NCI-H1417 treated with DMSO at 0.1 percent for 48 hours (cell line): ENCODE measurements at places on chromosomes 11 and 22.

DNA sequence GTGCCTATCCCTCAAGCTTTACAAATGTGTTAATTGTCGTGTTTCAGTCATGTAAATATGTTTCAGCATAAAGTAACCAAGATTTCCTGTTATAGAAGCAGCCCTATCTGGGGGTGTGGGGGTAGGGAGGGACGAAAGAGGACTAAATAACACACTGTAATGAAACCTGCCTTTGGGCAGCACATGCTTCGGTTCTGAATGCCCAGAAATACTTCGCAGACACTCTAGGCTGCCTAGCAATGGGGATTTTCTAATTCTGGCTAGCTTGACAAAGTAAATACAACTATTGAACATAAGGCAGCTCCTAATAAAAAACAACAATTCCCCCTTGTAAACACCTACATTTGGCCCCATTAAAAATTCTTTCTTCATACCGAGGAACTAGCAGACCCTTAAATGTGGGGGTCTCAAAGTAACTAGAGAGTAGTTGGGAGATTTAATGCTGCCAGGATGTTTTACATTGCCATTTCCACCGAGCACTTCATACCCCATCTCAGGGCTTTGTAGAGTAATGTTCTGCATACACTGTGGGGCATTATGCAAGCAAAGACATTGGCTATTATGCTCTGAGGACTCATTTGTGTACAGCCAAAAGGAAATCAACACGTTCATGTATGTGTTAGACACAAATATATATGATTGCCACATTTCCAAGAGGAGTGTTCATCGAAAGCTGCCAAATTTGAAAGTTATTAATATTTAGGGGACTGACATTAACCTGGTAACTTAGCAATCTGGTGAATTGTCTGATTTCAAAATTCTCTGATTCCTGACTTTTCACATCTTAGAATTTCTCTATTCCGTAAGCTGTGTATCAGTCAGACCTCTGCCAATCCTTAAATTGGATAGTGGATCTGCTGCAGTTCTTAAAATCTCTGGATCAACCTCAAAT lies 42.1 kb downstream of the PAX6 start:
- no peak for DNase-seq

- no peak for DNase-seq
Measured at GRCh38 chr22:45960477-45961386, 16.2 kb downstream of the WNT7B start.

- DNase-seq = no peak
Measured at GRCh38 chr11:116333001-116333535, 439.7 kb downstream of the BUD13 start.

GRCh38 chr22:41841085-41841712 lies 8.3 kb downstream of the SREBF2 start:
- DNase-seq = no peak

DNA sequence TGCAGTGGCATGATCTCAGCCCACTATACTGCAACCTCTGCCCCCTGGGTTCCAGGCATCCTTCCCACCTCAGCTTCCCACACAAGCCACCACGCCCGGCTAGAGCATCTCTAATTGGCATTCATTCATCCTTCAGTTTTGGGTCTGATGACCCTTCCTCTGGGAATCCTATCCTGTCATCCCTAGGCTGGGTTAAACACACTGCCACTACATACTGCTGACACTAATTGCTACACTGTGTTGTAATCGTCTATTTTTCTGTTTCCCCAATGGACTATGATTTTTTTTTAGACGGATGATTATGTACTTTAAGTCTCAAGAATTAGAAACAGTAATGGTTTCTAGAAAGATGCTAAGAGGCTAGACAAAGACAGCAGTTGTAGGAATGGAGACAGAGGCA lies 62.8 kb downstream of the DEUP1 start:
- DNase-seq = no peak

DNA sequence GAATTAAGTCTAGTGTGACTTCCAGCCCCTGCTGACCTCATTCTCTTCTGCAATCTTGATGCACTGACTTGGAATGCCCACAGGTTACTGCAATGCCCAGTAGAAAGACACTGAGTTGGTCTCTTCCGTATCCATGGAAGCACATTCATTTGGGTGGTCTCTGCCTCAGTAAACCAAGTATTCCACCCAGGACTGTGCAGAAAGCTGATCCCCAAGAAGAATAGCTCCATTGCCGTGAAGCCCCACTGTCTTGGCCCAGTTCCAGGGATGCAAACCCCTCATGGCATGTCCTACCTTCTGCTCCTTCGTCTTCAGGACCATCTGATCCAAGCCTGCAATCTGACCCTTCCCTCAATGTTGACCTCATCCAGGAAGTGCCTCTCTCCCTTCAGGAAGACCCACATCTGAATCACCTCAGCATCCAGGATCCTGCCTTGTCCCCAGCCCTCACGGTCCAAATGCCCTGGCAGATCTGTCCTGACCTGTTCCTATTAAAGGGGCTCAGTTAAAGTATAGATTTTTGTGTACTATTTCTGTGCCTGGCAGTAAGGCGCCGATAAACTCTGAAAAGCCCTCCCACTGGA lies 425.8 kb downstream of the SOX6 start:
- no peak for DNase-seq

DNA sequence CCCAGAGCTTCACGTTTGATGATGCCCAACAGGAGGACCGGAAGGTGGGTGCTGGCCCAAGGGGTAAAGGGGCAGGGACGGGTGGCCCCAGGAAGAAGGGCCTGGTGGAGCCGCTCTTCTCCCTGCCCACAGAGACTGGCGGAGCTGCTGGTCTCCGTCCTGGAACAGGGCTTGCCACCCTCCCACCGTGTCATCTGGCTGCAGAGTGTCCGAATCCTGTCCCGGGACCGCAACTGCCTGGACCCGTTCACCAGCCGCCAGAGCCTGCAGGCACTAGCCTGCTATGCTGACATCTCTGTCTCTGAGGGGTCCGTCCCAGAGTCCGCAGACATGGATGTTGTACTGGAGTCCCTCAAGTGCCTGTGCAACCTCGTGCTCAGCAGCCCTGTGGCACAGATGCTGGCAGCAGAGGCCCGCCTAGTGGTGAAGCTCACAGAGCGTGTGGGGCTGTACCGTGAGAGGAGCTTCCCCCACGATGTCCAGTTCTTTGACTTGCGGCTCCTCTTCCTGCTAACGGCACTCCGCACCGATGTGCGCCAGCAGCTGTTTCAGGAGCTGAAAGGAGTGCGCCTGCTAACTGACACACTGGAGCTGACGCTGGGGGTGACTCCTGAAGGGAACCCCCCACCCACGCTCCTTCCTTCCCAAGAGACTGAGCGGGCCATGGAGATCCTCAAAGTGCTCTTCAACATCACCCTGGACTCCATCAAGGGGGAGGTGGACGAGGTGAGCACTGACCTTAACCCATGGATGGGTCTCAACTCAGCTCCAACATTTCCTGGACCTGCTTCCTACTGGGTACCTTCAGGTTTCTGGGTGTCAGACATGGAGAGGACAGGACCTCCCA lies 2.0 kb downstream of the RIC8A start:
- DNase-seq = no peak

GRCh38 chr22:19909350-19910179 lies 32.0 kb upstream of the COMT start:
- DNase-seq = no peak

GRCh38 chr11:96263238-96263763 lies 79.7 kb downstream of the MAML2 start:
- no peak for DNase-seq

- DNase-seq = no peak
Measured at GRCh38 chr22:27574002-27574366, 227.6 kb downstream of the MN1 start.

DNA sequence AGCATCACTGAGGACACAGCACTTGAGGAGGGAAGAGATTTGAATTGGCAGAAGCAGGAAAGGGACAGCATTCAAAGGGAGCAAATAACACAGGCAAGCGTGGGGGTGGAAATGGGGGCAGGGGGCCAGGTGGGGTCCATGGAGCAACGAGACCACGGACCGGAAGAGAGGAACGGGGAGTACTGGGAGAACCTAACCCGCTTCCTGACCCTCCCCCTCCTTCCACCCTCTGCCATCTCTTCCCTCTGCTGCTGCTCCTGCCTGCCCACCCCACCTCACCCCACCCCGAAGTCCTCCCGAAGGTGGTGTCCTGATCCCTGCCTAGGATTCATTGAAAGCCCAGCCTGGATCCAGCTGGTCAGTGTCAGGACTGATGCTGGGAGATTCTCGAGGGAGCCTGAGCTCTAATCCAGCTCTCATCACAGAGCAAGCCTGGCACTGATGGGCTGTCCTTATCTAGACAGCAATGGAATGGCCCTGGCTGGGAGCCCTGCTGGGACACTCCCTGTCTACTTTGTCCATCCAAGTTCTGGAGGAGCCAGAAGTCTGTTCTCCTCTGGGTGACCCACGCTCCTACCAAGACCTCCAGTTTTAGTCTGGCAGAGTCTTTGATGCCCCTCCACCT lies 105.0 kb downstream of the TRIM29 start:
- DNase-seq = no peak

- DNase-seq = no peak
Measured at GRCh38 chr11:102810950-102811660, 13.1 kb upstream of the MMP1 start.
